ENCODE measurements at places on chromosomes 7 and 10. TPM values are rescaled to one million over a fixed set of nuclear protein-coding genes. Genes with fewer than 3 reads are reported as not detected.

DNA sequence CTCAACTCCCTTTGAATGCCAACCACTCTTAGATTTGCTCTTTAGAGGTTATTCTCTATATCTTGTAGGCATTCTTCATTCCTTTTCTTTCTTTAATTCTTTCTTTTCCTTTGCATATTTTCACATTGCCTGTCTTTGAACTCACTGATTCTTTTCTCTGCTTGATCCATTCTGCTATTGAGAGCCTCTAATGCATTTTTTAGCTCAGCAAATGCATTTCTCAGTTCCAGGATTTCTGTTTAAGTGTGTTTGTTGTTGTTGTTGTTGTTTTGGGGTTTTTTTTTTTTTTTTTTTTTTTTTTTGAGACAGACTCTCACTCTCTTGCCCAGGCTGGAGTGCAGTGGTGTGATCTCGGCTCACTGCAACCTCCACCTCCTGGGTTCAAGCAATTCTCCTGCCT is 71.6 kb downstream of the FBXL13 start:
- no peak overlapping the region for H3K27ac ChIP-seq
- H3K4me3 ChIP-seq: no peak overlapping the region
- no peak for DNase-seq

DNA sequence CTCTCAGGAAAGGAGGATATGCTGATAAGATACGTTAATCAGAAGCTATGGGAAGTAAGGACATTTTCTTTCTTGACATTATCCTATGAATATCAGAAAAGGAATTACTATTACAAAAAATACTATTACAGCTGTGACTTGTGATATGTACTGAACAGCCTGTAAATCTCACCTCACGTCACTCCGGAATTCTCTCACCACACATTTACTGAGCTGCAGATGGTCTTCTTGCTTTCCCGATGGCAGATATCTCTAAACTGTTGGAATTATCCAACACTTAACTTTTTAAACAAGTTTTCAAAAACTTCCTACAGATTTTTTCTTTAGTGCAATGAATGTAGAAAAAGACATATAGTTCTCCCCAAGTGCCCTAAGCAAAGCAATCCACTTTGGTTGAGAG is 313.4 kb downstream of the GPR37 start:
- no peaks in the 10 kb centered on the region for H3K4me1 ChIP-seq
- no peak overlapping the region for H3K27ac ChIP-seq
- H3K36me3 ChIP-seq: no peaks in the 10 kb centered on the region
- DNase-seq: no peak

DNA sequence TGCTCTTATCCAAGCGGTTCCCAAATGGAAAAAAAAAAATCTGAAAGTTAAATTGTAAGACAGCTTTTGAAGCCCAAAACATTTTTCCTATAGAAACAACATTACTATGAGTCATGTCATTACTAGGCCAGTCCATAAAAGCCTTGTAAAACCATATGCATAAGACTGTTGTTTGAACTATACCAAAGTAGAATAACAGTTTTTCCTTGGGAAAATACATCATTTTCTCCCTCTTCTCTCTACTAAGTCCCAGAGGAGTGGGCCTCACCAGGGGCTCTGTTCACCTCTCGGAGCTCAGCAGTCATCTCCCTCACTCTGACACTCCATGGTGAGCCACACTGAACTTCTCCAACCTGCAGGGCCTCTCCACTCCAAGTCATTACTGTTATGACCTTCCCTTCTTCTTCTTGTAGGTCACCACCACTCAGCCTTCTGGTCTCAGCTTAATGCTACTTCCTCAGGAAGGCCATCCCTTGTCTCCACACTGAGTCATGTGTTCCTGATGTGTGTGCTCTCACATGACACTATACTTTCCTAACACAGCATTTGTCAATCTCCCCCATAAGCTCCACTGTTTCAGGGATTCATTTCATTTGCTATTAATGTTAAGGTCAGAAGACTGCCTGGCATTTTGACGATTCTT is 32.5 kb downstream of the ZNF438 start:
- peak overlapping the region; percentile 66 for H3K27ac ChIP-seq
- peak overlapping the region; percentile 38 for H3K4me3 ChIP-seq
- no peak for DNase-seq
- H3K4me1 ChIP-seq: peaks cover 5% of the 10 kb centered on the region

- no peaks in the 10 kb centered on the region for H3K27me3 ChIP-seq
- H3K4me1 ChIP-seq: no peaks in the 10 kb centered on the region
- no peak overlapping the region for H3K4me3 ChIP-seq
- no peak for DNase-seq
Measured at GRCh38 chr10:97843281-97843671, 6.4 kb upstream of the GOLGA7B start.

GRCh38 chr7:6056616-6057015 is 25.4 kb downstream of the ANKRD61 start:
- DNase-seq: no peak
- no peak overlapping the region for H3K27ac ChIP-seq
- peaks cover 17% of the 10 kb centered on the region for H3K4me1 ChIP-seq

The AGR2 gene
- not detected for total RNA-seq

DNA sequence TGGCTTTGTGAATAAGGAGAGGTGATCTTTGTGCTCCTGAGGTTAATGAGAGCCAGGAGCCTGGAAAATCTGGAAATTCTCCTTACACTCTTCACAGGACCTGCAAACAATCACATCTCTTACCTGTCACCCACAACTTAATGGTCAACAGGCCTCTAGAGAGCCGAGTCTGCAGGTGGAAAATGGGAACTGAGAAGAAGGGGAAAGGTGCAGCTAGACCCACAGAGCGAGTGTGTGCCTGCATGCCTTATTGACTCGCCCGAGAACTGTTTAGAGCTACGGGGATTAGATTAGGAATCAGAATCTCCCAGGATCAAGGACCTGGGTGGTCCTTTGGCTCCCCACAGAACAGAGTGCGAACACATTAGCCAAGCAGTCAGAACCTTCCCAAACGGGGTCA is 329.6 kb downstream of the PTEN start:
- DNase-seq: no peak
- peaks cover 16% of the 10 kb centered on the region for H3K4me1 ChIP-seq
- no peak overlapping the region for H3K4me3 ChIP-seq
- H3K27ac ChIP-seq: no peak overlapping the region
- H3K36me3 ChIP-seq: no peaks in the 10 kb centered on the region

DNA sequence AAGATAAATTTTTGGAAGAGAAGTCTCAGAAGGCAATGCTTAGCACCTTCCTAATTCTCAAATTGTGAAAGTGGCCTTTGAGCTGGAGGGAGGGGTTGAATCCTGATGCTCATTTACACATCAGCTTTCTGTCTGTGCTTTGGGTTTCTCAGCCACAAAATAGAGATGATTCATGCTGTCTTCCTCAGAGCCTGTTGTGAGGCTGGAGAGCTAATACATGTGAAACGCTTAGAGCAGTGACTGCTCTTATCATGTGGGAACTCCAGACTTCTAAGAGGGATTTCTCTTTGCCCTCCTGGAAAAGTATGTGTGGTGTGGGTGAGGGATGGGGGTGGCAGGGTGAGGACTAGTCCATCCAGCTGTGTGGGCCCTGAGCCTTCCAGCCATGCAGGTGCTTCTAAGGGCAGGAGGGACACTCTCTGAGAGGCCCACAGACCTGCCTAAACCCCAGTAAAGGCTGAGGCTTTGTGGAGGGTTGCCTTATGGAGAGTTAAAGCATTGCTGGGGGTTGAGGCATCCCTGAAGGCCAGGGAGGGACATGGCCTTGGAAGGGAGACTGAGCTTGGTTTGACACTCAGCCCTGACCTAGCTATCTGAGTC is 4.8 kb upstream of the EVX1 start:
- no peaks in the 10 kb centered on the region for H3K36me3 ChIP-seq
- no peak overlapping the region for H3K27ac ChIP-seq
- peaks cover 26% of the 10 kb centered on the region for H3K4me1 ChIP-seq
- no peak for DNase-seq
- H3K27me3 ChIP-seq: peaks cover 55% of the 10 kb centered on the region

The DNAJC12 gene
- not detected for total RNA-seq

The HMX3 gene
- total RNA-seq: not detected

GRCh38 chr10:31490858-31491504 is 172.0 kb downstream of the ZEB1 start:
- H3K27ac ChIP-seq: no peak overlapping the region
- peak; percentile 64 for DNase-seq
- H3K4me1 ChIP-seq: no peaks in the 10 kb centered on the region
- H3K4me3 ChIP-seq: no peak overlapping the region
- H3K36me3 ChIP-seq: no peaks in the 10 kb centered on the region
- H3K27me3 ChIP-seq: no peaks in the 10 kb centered on the region

GRCh38 chr7:147400925-147401324 is 1189.6 kb upstream of the C7orf33 start:
- no peak overlapping the region for H3K27ac ChIP-seq
- H3K4me1 ChIP-seq: no peaks in the 10 kb centered on the region
- H3K27me3 ChIP-seq: no peaks in the 10 kb centered on the region
- no peaks in the 10 kb centered on the region for H3K36me3 ChIP-seq

GRCh38 chr7:140876519-140877248 is 48.0 kb downstream of the BRAF start:
- H3K27me3 ChIP-seq: no peaks in the 10 kb centered on the region
- H3K27ac ChIP-seq: no peak overlapping the region
- DNase-seq: peak; percentile 11
- no peaks in the 10 kb centered on the region for H3K36me3 ChIP-seq
- no peak overlapping the region for H3K4me3 ChIP-seq
- H3K4me1 ChIP-seq: peaks cover 5% of the 10 kb centered on the region

DNA sequence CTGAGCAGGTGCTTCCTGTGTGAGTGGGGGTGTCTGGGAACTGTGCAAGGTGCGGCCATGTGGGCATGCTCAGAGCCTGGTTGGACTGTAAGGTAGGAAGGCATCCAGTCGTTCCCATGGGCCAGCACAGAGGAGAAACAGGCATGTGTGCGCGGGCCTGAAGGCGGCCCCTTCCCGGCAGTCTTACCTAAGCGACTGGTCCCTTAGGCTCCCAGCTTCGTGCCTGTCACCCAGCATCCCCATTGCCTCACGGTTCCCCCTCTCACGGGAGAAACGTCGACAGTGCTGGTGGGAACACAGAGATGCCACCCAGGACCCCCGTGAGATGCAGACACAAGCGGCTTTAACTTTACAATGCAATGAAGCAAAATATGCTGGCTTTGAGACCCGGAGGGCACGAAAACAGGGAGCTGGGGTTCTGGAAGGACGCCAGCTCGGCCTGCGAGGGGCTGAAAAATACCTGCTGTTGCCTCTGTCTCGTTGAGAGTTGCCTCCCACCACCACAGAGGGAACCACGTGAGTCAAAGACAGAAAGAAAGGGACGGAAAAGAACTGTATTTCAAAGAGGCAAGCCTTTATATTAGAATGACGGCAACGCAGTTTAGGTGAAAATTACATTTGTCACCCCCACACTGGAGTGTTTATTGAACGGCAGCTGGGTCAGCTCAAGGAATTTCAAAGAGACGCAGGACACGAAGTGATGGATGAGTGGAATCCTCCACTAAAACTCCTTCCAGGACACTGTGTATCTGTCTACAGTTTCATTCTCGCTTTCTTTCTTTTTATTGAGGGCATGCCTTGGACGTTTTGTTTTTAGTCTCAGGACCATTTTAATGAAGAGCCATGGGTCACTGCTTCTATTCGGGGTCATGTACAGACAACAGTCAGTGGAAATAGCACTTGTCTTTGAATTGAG is 128.4 kb downstream of the DNAJB6 start:
- H3K27ac ChIP-seq: no peak overlapping the region
- H3K27me3 ChIP-seq: no peaks in the 10 kb centered on the region
- no peak overlapping the region for H3K4me3 ChIP-seq
- no peaks in the 10 kb centered on the region for H3K4me1 ChIP-seq
- H3K36me3 ChIP-seq: no peaks in the 10 kb centered on the region

GRCh38 chr10:803041-803741 is 113.7 kb upstream of the DIP2C start:
- no peak for DNase-seq
- H3K4me3 ChIP-seq: no peak overlapping the region
- H3K27ac ChIP-seq: no peak overlapping the region
- peaks cover 14% of the 10 kb centered on the region for H3K4me1 ChIP-seq
- no peaks in the 10 kb centered on the region for H3K27me3 ChIP-seq

The NKX1-2 gene
- total RNA-seq: not detected

GRCh38 chr10:47264797-47265281 is 35.2 kb upstream of the GDF10 start:
- H3K36me3 ChIP-seq: no peaks in the 10 kb centered on the region
- no peak overlapping the region for H3K27ac ChIP-seq

GRCh38 chr10:4934391-4934987 is 28.7 kb upstream of the AKR1C1 start:
- DNase-seq: no peak
- no peak overlapping the region for H3K4me3 ChIP-seq
- no peaks in the 10 kb centered on the region for H3K36me3 ChIP-seq
- H3K27me3 ChIP-seq: no peaks in the 10 kb centered on the region
- no peak overlapping the region for H3K27ac ChIP-seq
- H3K4me1 ChIP-seq: no peaks in the 10 kb centered on the region
